Activated CD8-positive, alpha-beta memory T cell treated with anti-CD3 and anti-CD28 coated beads for 24 hours (primary cell): ENCODE measurements at places on chromosomes 7 and 10.

DNA sequence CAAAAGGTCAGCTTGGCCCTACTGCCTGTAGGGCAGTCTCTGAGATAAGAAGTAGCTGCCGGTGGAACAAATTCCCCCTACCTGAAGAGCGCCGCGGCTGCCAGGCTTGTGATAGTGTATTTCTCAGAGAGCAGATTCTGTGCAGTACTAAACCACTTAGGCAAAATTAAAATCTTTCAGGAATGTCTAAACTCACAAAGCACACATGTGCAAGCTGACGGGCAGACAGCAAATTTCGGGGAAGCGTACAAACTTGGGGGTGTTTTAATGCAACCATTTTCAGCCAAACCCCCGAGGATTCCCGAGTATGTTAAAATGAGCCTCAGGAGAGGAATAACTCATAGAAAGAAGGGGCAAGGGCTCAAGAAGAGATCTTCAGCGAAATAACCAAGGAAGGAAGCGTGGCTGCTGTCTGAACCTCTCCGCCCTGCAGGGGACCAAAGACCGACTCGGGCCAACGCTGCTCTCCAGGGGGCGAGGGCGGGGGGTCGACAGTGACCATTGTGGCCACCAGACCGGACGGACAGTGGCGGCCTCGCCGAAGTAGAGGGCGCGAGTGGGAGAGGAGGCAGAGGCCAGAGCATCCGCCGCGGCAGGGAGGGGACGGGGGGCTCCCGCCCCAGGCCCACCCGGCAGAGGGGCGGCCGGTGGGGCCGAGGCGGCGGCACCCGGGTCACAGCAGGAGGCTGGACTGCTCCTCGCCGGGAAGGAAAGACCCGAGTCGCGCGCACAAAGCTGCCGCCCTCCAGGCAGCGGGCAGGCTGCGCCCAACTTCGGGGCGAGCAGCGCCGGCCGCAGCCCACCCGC lies 819 bp downstream of the HYCC1 start:
- peak; percentile 68 for DNase-seq

- DNase-seq: no peak
Observed at GRCh38 chr10:125060026-125060425, 100.3 kb downstream of the CTBP2 start.

DNA sequence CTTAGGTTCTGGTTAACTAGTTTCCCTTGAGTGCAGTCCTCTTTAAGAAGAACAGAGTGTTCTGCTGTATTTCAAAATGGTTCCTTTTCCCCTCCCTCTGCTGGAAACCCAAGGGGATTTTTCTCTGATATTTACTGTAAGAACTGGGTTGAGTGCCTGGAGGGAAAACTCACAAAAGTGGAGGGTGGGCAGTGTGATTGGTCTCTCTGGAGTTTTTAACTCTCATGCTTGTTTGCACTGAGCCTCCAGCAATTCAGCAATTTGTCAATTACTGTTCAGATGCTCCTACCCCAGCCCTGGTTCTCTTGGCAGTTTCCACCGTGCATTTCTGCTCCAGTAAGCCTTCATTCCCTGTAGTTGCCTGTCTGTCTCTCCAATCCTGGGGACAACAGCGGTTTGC lies 273.4 kb upstream of the SORCS1 start:
- DNase-seq: no peak

DNA sequence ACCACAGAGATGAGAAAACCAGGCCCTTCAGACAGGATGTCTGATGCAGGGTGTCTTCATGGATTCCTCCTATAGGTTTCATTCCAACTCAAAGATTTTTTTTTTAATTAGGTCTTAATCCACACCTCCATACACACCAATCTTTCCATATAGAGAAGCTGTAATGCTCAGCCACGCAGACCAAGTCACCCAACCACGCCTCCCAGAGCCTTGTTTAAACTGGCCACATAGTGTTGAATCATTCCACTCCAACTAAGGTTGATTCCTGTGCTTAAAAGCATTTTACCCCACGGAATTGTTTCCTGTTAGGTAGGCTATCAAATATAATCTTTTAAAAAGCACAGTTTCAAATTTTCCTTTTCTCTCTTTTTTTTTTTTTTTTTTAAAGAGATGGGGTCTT lies 153.6 kb downstream of the TYW1B start:
- no peak for DNase-seq

GRCh38 chr7:154198481-154198880 lies 146.3 kb downstream of the DPP6 start:
- DNase-seq: no peak

- no peak for DNase-seq
Observed at GRCh38 chr7:52360541-52360940, 674.9 kb upstream of the POM121L12 start.
